Anterior cingulate cortex (tissue), 58 donors: ENCODE measurements at places on chromosomes 13 and 19.

GRCh38 chr19:5076440-5077208, 107.7 kb downstream of the KDM4B start:
- no peak for DNase-seq

- DNase-seq: no peak
Measured at GRCh38 chr19:1428738-1429391, 9.3 kb upstream of the RPS15 start.

DNA sequence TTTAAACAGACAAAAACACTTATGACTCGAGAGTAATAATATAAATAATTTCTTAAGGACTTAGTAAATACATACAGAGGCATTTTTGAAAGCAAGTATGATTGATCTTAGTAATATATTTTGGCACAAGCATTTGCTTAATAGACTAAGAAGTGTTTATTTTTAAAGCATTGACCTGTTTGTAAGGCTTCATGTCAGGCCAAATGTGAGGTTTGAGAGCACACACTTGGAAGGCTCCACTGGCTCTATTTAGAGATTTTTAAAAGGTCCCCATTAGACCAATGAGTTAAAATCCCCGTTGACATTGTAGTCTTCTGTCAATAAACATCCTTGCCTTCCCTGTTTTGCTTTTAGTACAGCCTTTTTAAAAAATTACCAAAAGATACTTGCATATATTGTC, 50.4 kb downstream of the ATP8A2 start:
- no peak for DNase-seq

- no peak for DNase-seq
Measured at GRCh38 chr13:64755961-64756360, 2474.2 kb downstream of the PCDH9 start.

- no peak for DNase-seq
Measured at GRCh38 chr13:108227651-108228272, 9.6 kb downstream of the ABHD13 start.

DNA sequence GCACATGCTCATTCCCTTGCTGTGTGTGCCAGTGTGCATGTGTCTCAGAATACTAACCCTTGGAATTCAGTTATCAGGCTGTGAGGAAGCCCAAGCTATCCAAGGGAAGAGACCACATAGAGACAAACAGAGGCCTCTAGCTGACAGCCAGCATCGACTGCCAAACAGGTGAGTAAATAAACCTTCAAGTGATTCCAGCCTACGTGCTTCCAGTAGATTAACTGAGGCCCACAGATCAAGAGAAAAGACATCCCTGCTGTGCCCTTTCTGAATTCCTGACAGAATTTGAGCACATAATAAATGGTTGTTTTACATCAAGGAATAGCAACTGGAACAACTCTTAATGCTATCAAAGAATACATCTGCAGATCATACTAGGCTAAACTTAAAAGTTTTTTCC, 17.5 kb downstream of the ZC3H13 start:
- DNase-seq: no peak

DNA sequence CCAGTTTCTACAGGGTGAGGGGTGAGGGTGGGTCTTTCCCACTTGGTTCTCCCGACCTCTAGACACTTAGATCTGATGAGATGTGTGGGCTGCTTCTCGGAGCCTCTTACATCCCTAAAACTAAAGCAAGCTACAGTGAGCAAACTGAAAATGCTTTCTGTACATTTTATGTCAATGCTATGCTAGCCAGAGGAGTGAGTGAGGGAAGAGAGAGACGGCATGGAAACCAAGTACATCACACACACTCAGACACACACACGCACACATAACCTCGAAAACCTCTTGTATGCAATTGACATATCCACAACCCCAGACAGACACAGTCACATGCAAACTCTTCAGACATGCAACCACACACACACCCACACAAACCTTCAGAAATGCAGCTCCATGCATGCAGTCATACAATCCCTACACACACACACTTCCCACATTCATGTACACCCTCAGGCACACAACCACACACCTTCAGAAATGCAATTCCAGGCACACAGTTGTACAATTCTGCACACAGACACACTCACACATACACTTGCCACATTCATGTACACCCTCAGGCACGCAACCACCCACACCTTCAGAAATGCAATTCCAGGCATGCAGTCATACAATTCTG, 1.4 kb downstream of the SLC1A6 start:
- no peak for DNase-seq

DNA sequence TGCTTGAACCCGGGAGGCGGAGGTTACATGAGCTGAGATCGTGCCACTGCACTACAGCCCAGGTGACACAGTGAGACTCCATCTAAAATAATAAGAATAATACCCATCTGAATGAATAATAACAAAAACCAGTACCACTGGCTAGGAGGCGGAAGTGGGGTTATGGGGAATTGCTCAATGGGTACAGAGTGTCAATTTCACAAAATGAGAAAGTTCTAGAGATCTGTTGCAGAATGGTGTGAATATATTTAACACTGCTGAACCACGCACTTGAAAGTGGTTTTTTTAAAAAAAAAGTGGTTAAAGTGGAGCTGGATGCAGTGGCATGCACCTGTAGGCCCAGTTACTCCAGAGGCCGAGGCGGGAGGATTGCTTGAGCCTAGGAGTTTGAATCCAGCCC, 18.5 kb downstream of the KLF2 start:
- no peak for DNase-seq

DNA sequence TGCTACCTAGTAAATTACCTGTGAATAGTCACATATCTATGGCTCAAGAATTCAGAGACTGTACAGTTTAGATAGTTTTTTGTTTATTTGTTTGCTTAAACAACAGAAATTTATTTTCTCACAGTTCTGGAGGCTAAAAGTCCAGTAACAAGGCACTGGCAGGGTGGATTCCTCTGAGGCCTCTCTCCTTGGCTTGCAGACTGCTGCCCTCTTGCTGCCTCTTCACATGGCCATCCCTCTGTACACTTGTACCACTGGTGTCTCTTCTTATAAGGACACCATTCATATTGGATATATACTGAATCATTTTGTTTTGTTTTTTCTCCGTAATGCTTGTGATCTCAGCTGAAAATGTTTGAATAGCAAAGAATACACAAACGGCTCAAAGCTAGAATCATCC, 56.4 kb upstream of the MIR17HG start:
- DNase-seq: no peak

GRCh38 chr13:44879452-44880058, 109.7 kb downstream of the NUFIP1 start:
- DNase-seq: no peak

- no peak for DNase-seq
Measured at GRCh38 chr13:34338102-34338501, 520.2 kb downstream of the RFC3 start.

DNA sequence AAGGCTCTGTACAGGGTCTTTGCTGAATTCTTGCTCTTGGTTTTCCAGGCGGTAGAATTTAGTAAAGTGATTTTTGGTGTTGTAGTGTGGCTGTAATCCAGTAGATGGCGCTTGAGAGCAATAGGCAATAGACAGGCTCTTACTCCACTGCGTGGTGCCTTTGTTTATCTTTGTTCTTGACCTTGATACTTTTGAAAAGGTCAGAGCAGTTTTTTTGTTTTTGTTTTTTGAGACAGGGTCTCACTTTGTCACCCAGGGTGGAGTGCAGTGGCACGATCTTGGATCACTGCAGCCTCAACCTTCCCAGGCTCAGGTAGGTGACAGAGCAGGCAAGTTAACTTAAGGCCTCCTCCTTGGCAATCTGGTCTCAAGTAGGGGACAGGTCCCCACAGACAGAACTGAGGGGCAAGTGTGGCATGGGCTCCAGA, 12.2 kb upstream of the LILRA5 start:
- no peak for DNase-seq

DNA sequence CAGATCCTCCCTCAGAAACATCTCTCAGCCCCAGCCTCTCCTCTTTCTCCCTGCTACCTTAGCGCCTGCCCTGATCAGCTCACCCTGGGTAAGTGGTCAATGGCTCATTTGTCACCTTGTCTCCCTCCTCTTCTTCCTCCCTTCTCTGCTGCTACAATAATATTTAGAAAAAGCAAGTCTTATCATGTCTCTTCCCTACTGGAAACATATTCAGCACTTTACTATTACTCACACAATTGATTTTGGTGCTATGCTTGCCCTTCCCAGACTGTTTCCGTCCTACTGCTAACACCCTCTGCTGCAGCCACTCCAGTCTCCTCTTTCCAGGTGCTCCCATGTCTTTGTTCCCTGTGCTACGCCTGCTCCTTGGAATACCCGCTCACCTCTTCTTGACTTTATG, 35.8 kb downstream of the ESD start:
- no peak for DNase-seq

GRCh38 chr13:113607056-113607888, 22.7 kb downstream of the TFDP1 start:
- no peak for DNase-seq

DNA sequence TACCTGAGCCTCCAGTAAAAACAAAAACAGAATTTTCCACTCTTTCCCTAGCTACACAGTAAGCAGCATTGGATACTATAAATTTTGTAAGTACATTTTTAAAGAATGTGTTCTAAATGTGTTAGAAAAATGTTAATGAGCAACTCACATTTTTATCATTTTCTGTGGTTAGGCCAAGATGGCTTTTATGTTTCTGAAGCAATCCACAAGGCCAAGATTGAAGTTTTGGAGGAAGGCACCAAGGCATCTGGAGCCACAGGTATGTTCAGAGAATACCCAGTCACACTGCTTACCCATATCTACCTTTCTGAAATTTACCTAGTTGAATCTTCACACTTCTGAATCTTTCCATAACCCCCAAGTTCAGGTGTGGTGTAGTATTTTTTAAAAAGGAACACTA, 21.6 kb downstream of the SERPINE3 start:
- no peak for DNase-seq

- no peak for DNase-seq
Measured at GRCh38 chr19:19548915-19549759, 11.1 kb downstream of the CILP2 start.

- DNase-seq: no peak
Measured at GRCh38 chr19:953445-954271, 27.8 kb downstream of the ARID3A start.

GRCh38 chr13:87954091-87954490, 282.9 kb downstream of the SLITRK5 start:
- DNase-seq: no peak

- DNase-seq: no peak
Measured at GRCh38 chr19:30760014-30760413, 387.8 kb downstream of the ZNF536 start.

DNA sequence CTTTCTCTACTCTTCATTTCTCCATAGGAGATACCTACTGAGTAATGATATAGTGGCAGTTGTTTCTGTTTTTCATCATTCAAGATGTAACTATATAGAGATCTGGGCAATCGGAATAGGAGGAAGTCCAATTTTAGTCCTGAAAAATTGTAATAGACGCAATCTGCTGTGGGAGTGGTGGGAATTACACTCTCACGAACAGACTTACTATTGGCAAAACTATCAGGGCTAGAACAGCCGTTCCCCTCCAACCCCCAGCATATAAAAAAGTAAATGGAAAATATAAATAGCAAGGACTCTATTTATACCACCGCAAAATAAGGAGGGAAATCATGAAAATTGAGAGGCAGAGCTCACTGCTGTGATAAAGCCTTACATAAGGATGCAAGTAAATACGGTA, 330.1 kb downstream of the FGF14 start:
- no peak for DNase-seq

DNA sequence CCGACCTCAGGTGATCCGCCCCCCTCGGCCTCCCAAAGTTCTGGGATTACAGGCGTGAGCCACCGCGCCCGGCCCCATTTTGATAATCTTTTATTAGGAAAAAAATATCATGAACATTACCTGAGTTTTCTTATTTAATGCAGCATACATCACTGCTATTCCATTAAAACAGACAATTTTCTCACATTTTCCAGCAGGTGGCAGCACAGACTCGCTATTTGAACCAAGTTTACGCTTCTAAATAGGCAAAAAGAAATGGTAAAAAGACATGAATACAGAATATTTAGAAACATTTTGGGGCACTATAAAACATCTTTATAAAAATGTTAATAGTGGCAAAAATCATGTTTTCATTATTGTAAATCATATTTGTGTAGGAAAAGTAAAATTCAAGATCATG, 903.1 kb downstream of the SLITRK6 start:
- DNase-seq: no peak

- no peak for DNase-seq
Measured at GRCh38 chr13:50123862-50124535, 108.8 kb downstream of the KCNRG start.

- no peak for DNase-seq
Measured at GRCh38 chr19:16834747-16835146, 5.5 kb downstream of the SIN3B start.
